ENCODE measurements at places on chromosomes 6 and 20. TPM values are rescaled to one million over a fixed set of nuclear protein-coding genes. Genes with fewer than 3 reads are reported as not detected.

Gene IL17F
- total RNA-seq = not detected

Gene ZNF311
- total RNA-seq = 0.37 TPM

Gene TCF15
- not detected for total RNA-seq

Gene PDYN
- total RNA-seq = not detected

Gene HLA-DPB1
- not detected for total RNA-seq

Gene TNFRSF21
- 29.6 TPM for total RNA-seq

Gene PROKR2
- total RNA-seq = not detected

Gene GPX6
- total RNA-seq = not detected

Gene OR2W1
- total RNA-seq = not detected

Gene LY6G6F
- total RNA-seq = not detected

Gene OGFR
- 45.6 TPM for total RNA-seq

Gene PLN
- not detected for total RNA-seq

Gene NINL
- 13.6 TPM for total RNA-seq

Gene PANK2
- total RNA-seq = 53.8 TPM

Gene ENPP4
- total RNA-seq = 0.25 TPM

Gene SULF2
- total RNA-seq = 22.7 TPM

Gene FAXC
- 6.5 TPM for total RNA-seq

Gene KHDC1L
- not detected for total RNA-seq

Gene SLC26A8
- total RNA-seq = not detected

Gene MAFB
- not detected for total RNA-seq

Gene SLC17A5
- 8.7 TPM for total RNA-seq

Gene PMEPA1
- total RNA-seq = 372 TPM

Gene CLPSL2
- not detected for total RNA-seq

Gene RHAG
- 0.07 TPM for total RNA-seq

Gene BMP2
- 0.57 TPM for total RNA-seq

Gene OR2J2
- total RNA-seq = not detected

Gene WFDC5
- not detected for total RNA-seq

Gene PRICKLE4
- total RNA-seq = 0.44 TPM

Gene GJA10
- not detected for total RNA-seq

Gene MOG
- not detected for total RNA-seq

Gene DEFB116
- not detected for total RNA-seq

Gene HSPA1A
- 388 TPM for total RNA-seq

Gene SRSF12
- total RNA-seq = 0.80 TPM

Gene RNGTT
- 9.0 TPM for total RNA-seq

Gene ADGRB3
- total RNA-seq = not detected

Data from A549 treated with CpdA at 1 μM for 4 hours (cell line).